ENCODE measurements at places on chromosomes 12 and 14.

DNA sequence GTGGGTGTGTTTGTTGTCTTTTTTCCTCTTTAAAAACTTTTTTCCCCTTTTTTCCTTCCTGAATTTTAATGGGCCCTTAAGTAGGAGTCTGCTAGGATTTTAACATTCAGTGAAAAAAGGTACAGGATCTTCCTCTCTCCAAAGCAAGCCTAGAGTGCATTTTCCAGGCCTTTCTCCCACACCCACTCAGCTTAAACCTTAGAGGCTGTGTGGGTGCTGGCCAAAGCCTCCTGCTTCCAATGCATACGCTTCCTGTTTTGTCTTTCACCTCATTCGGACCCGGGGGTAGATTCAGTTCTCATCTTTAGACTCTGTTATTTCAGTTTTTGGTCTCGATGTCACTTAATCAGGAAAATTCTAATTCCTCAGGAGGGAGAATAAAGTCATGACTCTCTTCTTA lies 51.2 kb downstream of the TMEM30B start:
- no peak for DNase-seq

GRCh38 chr14:32201816-32202490 lies at the start of gene RNU6-7:
Gene RNU6-7, plus strand, starts transcription at chr14:32202045.
- peak; percentile 11 for DNase-seq

GRCh38 chr14:30580616-30581282 lies 21.8 kb downstream of the G2E3 start:
- no peak for DNase-seq

- DNase-seq, result no peak
These were observed 9.3 kb upstream of the C12orf43 start for GRCh38 chr12:121025442-121026226.

- no peak for DNase-seq
These were observed 3.2 kb upstream of the MIA2 start for GRCh38 chr14:39230416-39231035.

GRCh38 chr14:90409209-90409730 lies 12.4 kb downstream of the CALM1 start:
- no peak for DNase-seq

GRCh38 chr12:110176745-110177144 lies 52.6 kb downstream of the IFT81 start:
- no peak for DNase-seq

DNA sequence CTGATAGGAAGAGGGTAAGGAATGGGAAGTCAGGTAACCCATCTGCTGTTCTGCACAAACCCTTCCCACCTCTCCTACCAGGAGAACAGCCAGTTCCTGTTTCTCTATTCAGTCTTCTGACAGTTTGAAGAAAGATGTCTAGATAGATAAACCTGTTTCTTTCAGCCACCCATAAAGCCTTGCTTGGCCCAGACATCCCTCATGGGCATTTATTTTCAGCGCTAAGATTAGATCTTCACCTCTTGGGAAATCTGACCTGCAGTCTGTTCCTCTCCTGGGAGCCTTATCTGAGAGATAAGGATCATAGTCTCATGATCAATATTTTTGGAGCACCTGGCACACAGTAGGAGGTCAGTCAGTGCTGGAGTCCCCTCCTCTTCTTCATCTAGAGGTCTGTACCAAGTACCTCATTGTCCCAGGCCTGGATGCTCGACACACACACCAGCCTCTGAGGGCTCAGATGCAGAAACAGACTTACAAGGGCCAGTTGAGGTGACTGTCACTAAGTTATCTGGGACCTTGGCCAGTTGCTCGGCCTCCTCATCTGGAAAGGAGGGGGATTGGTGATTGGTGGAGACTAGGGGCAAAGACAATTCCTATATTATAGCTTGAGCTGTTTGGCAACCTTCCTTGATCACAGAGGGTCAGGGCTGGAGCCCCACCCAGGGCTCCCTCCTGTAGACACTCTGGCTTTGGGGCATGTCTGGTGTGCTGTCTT lies 18.2 kb downstream of the ACVRL1 start:
- DNase-seq, result no peak

- no peak for DNase-seq
These were observed 157.7 kb upstream of the TMEM132C start for GRCh38 chr12:128109236-128109635.

GRCh38 chr12:8692573-8692972 lies 5.2 kb upstream of the RIMKLB start:
- DNase-seq, result no peak

DNA sequence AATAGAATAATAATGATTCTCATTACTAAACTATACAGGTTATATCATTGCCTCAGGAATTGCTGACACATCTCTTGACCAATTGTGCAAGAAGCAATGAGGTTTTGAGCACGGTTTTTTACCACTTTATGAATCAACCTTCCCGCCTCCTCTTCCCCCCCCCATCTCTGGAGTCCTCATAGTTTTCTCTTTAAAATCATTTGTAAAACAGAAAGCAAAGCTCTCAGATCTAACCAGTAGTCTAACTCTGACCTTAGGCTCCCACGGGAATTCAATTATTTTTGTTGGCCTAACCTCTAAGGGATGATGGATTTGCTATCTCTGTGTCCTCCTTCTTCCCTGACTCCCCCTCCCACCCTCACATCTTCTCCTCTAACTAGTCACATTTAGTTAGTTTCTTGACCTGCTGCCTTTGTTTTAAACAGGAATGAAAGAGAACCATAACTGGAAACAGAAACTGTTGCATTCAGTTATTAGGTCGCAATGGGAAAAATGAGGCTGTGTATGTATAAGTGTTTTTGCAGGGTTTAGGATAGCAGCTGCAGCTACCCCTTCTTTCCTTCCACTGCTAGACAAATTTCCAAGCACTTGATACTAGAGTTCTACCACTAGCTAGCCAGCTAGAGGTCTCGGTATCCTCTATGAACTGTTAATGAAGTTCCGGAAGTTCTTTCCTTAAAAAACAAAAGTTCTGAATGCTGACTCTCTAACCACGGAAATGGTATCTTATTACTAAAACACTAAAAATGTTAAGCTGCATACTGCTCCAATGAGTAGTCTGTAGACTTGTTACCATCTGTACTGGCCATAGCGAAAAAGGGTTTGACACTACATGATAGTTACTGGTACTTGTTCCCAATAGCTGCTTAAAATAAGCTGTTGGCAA lies 65.4 kb downstream of the TAOK3 start:
- peak; percentile 26 for DNase-seq

GRCh38 chr14:30710876-30711275 lies 88.8 kb downstream of the SCFD1 start:
- no peak for DNase-seq

GRCh38 chr14:88804035-88804434 lies 11.3 kb upstream of the EML5 start:
- no peak for DNase-seq

GRCh38 chr12:83199069-83199468 lies 512.4 kb downstream of the TMTC2 start:
- DNase-seq, result no peak

GRCh38 chr12:46773586-46774321 lies 52.0 kb downstream of the SLC38A4 start:
- no peak for DNase-seq

GRCh38 chr12:129909051-129910020 lies 5.5 kb upstream of the TMEM132D start:
- DNase-seq, result no peak

GRCh38 chr12:108048686-108049085 lies 80.4 kb upstream of the WSCD2 start:
- no peak for DNase-seq

DNA sequence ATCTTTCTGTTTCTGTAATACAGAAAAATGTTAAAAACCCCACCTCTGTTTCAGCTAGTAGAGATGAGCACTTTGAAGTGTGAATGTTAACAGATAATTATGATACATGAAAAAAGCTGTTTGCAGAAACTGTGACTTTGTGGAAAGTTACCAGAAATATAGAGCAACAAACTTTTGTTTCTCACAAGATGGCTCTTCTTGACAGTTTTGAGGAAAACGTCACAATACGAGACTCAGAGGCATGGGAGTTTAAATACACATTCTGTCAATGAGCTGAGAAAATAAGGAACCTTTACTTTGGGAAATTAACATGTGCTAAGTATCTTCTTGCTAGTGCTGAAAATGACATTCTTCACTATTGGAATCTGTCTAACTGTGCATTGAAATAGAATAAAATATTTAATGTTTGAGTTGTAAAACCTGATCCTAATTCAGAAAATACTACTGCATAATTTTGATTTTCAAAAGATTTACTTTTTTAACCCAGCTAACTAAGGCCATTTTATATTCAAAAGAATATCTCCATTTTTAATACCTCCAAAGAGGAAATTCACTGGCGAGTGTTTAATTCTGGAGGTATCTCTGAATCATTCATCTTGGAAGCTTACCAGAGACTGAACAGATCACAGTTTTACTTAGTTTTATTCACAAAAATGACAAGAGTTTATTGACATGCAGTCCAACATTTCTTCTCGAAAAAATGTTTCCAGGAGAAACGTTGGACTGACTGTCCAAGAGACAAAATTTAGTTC lies 308.9 kb upstream of the LRFN5 start:
- no peak for DNase-seq

DNA sequence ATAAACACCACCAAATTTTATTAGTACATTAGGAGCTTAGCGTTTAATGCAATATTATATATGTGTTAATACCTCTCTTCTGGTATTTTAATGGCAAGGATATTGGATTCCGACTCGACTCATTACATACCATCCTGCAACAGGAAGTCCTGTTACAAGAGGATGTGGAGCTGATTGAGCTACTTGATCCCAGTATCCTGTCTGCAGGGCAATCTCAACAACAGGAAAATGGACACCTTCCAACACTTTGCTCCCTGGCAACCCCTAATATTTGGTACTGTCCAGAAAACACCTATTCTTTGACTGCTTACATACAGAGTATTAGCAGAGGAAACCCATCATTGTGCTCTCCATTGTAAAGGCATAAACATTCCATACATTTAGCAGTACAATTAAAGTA lies 45.2 kb downstream of the VEZT start:
- DNase-seq, result no peak

DNA sequence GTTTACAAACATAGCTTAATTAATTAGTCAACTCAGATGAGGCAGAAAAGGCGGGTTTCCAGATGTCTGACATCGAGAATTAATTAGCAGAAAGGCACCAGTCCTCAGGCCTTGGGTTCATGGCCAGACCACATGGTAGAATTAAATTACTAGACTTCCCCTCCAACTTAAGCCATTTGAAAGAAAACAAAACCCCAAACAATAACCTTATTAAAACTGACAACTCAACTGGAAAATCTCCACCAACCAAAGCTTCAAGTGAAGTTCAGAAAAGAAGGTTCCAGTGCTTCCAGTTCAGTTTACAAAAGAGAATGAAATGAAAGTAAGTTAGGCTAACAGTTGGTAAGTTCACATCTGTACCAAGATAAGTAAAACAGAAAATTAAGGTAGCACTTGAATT lies 349.5 kb downstream of the GRIN2B start:
- DNase-seq, result no peak

GRCh38 chr12:124365726-124366430 lies 71.0 kb downstream of the RFLNA start:
- no peak for DNase-seq

GRCh38 chr14:94043111-94043755 lies 17.1 kb downstream of the OTUB2 start:
- DNase-seq, result no peak

DNA sequence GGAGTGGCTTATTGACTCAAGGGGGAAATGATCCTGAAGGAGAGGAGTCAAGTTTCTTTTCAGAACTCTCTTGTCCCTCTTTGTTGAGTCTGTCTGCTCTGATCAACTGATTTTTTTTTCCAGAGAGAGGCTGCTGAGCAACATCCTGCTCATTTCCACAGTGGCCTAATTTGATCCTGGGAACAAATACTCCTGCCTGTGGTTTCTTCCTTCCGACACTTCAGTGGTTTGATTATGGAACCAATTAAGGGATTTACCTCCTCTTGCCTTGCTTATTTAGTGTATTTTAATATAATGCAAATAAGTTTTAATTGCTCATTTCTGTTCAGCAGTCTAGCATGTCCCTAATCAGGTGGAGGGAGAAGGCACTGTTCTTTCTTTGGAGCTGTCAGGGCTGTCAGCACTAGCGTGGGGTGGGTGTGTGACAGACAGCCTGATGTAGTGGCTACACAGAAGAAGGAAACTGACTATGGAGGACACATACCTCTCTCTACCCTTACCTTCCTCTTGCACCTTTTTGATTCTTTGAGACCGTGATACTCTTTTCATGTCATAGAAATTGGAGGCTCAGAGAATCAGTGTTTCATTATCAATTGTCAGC lies 344.9 kb upstream of the STXBP6 start:
- no peak for DNase-seq

DNA sequence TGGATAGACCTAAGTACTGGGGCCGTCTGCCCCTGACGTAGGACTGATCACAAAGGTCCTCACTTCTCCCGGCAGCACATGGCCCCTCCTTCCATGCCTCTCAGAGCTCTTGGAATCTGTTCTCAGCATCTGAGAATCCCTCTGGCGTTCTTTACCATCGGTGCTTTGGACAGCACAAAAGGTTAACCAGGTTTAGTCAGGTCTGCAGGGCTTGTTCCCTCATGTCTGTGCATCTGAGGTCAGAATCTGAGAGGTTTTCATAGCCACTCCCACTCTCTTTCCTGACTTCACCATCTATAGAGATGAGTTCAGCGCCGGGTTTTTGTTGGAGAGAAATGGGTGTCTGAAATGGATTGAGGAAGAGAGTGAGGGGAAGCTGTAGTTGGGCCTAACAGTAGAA lies 130.0 kb upstream of the ARHGAP5 start:
- DNase-seq, result no peak

- no peak for DNase-seq
These were observed 37.6 kb upstream of the BICD1 start for GRCh38 chr12:32069071-32069470.

GRCh38 chr12:15714256-15714655 lies 74.9 kb downstream of the EPS8 start:
- no peak for DNase-seq

DNA sequence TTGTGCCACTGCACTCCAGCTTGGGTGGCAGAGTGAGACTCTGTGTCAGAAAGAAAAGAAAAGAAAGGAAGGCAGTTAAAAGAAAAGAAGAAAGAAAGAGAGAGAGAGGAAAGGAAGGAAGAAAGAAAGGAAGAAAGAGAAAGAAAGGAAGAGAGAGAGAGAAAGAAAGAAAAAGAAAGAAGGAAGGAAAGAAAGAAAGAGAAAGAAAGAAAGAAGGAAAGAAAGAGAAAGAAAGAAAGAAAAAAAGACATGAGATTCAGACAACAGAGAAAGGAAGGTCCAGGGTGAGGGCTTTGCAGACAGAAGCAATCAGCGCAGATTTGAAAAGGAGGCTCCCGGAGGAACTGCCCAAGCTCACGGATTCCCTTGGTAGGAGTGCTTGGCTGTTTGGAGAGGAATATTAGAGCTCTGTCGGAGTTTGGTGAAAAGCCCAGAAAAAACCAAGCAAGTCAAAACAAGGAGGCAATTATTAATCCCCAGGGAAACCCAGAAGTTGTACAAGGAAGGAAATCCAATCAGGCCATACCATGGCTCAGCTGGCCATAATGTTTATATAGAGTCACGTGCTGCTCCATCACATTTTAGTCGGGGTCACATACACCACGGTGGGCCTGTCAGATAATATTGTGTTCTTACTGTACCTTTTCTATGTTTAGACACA lies 11.6 kb upstream of the CCDC85C start:
- DNase-seq, result no peak

GRCh38 chr14:93100100-93100499 lies 15.6 kb downstream of the ITPK1 start:
- DNase-seq, result no peak

All from stimulated activated CD4-positive, alpha-beta T cell treated with anti-CD3 and anti-CD28 coated beads, Interleukin-12 subunit alpha, Interleukin-12 subunit beta, amount 100 ng/mL, for 4 hours (primary cell).